ENCODE measurements at places on chromosomes 6 and 20.

GRCh38 chr20:33010674-33011449, 3.4 kb downstream of the BPIFB2 start:
- DNase-seq, result no peak

GRCh38 chr6:144152334-144152900, 2.1 kb downstream of the STX11 start:
- DNase-seq, result no peak

DNA sequence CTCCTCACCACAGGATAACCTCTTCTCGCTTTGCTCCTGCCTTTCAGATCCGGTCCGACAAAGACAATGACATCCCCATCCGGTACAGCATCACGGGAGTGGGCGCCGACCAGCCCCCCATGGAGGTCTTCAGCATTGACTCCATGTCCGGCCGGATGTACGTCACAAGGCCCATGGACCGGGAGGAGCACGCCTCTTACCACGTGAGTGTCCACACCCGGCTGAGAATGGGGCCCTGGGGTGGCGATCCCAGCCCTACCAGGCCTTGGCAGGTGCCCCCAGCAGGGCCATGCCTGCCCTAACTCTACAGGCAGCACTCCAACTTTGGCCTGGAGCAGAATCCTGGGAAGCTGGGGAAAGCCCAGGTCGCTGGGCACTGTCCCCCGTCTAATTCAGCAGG, 221.1 kb downstream of the TAF4 start:
- DNase-seq, result no peak

DNA sequence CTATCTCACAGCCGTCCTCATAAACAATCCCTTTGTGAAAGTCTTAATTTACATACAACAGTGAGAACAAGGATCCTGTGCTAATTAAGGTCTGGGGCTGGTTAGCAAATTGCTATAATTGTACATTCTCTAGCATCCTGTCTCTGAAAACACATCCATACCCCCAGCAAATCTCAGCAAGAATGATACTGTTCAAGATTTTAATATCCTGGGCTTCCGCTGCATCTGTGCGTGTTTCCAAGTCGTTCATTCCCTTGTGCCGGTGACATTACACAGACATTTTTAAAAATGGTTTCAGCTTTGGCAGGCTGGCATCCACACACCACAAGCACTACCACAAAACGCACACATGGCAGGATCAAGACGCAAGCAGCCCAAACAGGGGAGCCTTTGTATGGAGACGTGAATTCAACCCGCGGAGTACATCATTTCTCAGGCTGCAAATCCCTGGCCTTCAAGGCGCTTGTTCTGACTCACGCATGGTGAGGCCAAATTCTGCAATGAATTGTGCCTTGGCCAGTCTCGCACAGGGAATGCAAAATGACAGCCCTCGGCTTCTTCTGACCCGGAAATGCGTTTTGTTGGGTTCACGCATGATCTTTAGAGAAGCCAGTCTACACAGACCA, 20.3 kb downstream of the ZMYND8 start:
- DNase-seq, result no peak

DNA sequence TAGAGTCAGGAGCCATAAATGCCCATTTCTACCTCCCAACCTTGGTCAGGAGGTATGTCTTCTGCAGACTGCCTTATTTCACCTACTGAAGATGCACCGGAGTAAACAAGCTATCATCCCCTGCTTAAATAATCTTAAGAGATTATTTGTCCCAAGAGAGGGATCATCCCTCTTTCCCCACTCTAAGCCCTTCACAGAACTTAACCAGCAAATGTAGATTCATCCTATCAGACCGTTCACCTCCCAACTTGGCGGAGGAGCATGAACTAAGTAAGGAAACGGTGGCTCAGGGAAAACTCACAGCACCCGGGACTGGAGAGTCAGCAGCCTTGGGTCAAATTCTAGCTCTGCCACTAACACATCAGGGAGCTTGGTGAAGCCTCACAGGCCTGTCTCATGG, 115.3 kb downstream of the TRERF1 start:
- DNase-seq, result no peak

- DNase-seq, result no peak
Observed at GRCh38 chr20:46316984-46317684, 8.8 kb upstream of the CDH22 start.

All from activated CD8-positive, alpha-beta T cell treated with anti-CD3 and anti-CD28 coated beads for 36 hours (primary cell).